ENCODE measurements at places on chromosomes 7 and 10. TPM values are rescaled to one million over a fixed set of nuclear protein-coding genes. Genes with fewer than 3 reads are reported as not detected.

- DNase-seq: no peak
Measured at GRCh38 chr7:127895814-127896280, 135.4 kb downstream of the LRRC4 start.

The MALRD1 gene
- 11.1 TPM for total RNA-seq

DNA sequence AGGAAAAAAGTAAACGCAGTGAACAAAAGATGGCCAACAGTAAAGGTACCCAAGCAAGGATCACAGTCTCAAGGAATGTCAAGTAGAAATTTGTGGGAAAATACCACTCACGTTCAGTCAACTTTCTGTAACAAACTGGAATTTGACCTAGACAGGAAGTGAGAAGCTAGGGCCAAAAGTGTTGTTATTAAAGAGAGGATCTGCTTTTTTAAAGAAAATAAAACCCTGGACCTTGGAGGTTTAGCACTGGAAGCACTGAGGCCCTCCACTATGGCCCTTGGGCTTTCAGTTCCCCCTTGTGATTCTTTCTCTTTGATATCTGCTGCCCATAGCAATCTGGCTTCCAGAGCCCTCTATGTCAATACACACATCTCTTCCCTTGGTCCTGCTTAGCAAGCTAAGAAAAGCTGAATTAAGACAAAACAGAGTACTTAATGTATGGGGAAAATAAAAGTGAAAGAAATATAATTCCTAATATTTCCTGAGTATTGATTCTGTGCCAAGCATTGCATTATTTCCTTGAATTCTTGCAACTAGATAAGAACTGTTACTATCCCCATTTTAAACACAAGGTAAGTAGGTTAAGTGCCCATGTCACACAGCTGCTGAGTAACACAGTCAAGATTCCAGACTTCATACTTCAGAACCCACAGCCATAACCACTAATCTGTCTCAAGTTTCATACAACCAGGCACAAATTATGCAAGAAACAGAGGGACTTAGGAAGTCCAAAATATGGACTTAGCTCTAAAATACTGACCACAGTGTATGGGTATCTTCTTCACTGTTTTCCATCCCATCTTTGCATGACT, 2.6 kb upstream of the ZNF438 start:
- DNase-seq: no peak

DNA sequence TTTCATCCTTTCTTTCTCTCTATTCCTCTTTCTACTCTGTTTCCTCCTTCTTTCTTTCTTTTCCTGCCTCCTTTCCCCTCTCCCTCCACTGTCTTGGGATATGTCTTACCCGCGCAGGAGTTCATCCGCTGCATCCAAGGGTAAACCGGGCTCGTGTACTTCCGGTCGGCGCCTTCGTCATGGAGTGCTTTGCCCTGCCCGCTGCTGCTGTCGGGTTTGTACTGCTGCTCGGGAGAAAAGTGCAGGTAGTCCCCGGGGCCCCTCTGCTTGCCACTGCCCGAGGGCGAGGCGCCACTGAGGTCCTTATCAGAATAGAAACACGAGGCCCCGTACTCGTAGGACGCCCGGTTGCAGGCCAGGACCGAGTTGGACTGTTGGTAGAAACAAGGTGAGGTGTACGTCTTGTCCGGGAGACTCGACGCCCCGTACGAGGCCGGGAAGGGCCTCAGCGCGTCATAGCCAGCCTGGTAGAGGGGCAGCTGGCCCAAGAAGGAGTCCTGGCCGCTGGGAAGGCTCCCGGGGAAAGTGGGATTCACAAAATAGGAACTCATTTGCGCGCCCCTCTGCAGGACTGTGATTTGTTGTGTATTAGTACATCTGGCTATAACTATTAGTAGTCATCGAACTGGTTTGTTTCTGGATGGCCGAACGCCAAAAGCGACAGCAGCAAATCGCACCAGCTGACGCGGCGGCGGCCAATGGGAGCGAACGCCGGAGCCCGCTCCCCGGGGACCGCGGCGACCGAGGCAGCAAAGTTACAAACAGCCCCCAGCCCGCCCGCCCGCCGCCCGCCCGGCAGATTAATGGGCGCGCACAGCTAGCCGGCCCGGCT, at the start of gene HOXA6:
HOXA6 (minus strand) TSS at position 576 of the 832 bp plus-strand sequence; CDS start at position 551, 25 bp downstream.
- DNase-seq: peak; percentile 75

GRCh38 chr7:103990991-103991390, 1.5 kb upstream of the RELN start:
- no peak for DNase-seq

DNA sequence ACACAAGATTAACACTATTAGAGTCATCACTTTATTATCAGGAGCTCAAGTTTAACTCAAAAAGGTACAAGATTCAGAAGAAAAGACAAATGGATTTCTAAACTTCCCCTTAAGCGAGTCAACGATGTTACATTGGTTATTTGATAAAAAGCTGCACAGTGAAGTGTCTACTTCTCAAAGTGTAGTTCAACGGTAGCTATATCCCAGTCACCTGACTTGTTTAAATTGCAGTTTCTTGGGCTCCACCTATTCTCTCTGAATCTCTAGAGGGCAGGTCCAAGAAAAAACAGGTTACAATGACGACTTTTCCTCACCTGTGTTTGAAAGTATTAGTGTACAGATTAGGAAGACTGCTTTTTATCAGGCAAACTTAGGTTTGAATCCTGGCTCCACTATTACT, 16.6 kb downstream of the MINDY3 start:
- no peak for DNase-seq

- peak; percentile 52 for DNase-seq
Measured at GRCh38 chr10:69757553-69758309, 44.0 kb upstream of the COL13A1 start.

- DNase-seq: no peak
Measured at GRCh38 chr10:113095419-113096127, 145.5 kb downstream of the TCF7L2 start.

DNA sequence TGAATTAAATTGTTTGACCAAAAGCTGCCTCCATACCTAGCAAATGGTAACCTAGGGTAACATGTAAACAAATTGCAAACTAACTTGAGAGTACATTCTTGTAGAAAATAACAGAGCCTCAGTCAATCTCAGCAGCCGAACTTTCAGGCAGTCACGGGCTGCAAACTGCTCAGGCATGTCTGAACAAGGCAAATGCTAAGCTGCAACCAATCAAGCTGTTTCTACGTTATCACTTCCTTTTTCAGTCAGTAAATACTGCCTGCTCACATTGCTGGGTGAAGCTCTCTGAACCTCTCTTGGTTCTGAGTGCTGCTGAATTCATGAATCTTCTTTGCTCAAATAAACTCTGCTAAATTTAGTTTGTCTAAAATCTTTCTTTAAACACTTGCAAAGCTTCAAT, 1212.4 kb downstream of the SORCS1 start:
- no peak for DNase-seq

DNA sequence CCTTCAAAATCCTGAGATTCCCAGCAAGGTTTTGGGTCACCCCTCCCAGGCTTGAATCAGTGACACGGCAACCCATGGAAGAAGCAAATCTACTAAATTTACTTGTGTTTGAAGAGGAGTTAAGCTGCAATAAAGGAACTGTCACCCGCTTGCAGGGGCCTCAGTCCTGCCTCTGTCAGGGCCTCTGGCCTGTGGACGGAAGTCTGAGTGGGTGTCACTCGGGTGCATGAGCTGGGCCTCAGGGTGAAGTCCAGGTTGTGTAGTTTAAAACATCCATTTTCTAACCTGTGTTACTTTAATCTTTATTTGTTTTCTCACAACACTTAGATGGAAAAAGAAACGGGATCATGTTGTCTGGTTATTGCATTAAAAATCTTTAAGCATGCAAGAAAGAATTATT, 234.9 kb downstream of the ADARB2 start:
- no peak for DNase-seq

DNA sequence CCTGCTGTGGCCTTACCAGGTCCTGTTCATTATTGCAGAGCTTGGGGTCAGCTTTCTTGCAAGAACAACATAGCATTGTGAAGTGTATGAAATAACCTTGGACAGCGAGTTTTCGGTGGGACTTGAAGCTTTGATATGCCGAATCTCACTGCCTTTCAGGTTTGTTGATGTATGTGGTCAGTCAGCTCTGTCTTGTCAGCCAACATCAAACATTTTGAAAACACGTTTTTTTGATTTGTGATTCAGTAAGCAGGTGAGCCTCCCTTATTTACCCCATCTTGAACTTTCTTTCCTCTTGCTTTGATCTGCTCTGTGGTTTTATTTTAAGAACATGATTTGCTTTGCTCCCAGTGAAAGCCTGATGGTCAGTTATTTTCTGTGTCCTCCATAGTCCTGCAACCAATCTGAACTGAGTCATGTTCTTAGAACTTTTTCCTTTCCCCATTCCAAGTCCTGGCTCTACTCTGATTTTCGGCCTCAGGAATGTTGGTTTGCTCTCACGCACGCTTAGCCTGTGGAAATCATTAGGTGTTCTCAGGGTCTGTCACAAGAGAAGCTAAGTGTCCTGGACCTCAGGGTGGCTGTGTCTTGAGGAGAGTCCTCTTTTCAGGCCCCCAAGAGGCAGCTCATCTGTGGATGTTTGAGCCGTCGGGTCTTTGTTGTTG, 8.7 kb downstream of the WBP1L start:
- DNase-seq: no peak

The CHAT gene
- not detected for total RNA-seq

GRCh38 chr7:48455363-48455762, 284.1 kb downstream of the ABCA13 start:
- DNase-seq: no peak

DNA sequence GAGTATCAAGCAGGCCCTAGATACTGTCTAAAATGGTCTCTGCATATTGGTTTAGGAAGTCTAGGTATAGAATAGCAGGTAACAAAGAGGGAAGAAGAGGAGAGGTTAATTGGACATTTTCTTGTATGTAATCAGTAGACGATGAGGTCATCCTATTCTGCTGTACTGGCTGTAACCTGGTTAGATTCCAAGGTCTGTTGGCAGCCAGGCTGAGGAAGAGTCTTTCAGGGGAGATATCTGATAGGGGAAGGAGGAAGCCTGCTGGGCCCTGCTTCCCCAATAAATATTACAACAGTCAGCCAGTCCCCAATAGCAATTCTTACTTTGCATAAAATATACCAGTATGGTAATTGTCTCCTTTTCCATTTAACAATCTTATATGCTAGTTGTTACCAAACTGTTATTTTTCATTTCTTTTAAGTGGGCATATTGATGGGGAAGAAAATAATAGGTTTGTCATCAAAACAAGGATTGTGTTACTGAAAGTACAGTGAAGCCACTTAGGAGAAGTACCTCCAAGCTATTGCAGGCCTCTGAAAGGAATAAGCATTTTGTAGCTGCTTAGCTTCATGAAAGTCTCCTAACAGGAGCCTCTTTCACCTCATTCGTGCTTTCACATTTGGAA, 186.4 kb downstream of the LRRC4 start:
- DNase-seq: no peak

Measured in mesothelial cell of epicardium (in vitro differentiated cells).